AG04449 (cell line): ENCODE measurements at places on chromosomes 12 and 14.
A peak's percentile ranks its signal among the peaks of the same experiment; 100 is the strongest.

DNA sequence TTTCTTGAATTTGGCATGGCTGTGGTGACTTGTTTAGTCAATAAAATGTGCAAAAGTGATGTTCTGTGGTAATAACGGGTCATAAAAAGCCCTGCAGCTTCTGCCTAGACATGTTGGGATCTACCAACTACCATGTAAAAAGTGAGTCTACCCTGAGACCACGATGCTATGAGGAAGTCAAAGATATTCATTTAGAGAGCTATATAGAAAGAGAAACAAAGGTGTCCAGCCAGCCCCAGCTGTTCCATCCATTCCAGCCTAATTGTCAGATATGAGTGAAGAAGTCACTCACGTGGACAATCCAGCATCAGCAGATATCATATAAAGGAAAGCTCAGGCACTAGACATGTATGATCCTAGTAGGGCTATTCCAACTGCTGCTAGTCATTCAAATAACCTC, 117.2 kb upstream of the SSTR1 start:
- no peak for DNase-seq

DNA sequence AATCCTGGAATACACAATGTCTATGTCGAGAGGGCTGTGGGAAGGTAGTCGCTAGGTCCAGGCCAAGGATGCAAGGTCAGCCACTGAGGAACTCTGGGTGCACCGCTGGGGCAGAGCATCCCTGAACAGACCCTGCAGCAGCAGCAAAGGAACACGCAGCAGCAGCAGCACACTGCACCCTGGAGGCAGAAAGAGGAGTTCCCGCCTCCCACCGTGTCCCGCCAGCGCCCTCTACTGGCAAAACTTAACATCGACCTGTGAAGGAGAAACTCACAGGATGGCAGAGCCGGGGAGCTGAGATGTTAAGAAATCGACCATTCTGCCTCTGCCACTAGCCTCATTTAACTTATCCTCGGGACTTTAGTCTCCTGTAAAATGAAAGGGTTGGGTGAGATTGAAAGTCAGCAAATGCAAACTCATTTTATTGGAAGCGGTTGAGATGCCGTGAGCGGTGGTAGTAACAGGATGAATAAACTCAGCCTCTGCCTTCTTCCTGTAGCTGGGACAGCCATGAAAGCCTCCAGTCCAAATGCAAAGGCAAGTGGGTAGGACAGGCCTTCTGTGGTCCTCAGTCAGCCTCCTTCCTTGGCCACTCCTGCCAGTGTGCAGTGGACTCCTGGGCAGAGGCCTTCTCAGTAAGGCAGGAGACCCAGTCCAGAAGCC, 45.6 kb downstream of the STAB2 start:
- no peak for DNase-seq

DNA sequence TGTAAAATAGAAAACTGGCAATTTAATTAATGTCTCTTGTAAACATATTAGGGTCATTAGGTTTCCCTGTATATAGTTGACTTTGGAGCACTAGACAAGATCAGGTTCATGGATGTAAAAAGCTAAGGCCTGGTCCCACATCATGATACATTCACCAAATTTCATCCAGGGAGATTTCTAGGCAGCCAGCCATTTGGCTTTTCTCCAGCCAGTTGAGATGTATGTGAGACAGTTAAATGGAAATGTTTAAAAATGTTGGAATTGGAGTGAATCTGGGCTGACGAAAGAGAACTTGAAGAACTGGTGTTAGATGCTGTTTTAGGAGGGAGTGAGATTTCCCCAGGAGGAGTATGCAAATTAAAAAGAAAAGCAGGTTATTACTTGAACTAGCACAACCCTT, 41.8 kb upstream of the CLEC14A start:
- DNase-seq = peak; percentile 7

DNA sequence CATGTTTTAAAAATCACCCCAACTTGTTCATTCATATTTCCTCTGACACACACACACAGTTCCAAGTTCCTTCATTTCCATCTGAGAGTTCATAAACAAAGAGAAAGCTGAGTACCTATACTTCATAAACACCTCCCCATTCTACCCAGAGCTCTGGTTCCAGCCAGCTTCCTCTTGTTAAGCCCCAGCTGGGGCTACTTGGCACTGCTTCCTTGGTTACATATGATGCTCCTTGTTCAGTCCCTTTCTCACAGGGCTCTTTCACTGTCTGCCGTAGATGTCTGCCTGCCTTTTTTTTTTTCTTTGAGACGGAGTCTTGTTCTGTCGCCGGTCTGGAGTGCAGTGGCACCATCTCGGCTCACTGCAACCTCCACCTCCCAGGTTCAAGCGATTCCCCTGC, 77.5 kb downstream of the COX16 start:
- no peak for DNase-seq

GRCh38 chr14:78836777-78837176, 666.6 kb downstream of the NRXN3 start:
- DNase-seq = peak; percentile 7

- no peak for DNase-seq
Measured at GRCh38 chr12:93780101-93780641, 103.0 kb downstream of the CRADD start.

DNA sequence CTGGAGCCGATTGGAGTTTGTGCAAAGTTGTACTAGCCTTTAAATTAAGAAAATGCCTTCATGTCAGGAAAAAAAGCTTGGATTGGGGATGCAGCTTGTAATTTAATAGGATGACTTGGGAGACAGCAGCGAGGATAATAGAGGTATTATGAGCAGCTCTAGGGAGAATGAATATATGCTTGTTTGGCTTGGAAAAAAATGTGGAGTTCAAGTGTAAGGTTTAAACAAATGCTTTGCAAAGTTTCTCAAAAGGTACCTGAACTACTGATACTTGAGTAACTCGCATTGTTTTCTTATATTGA, 65.3 kb upstream of the RASSF3 start:
- DNase-seq = no peak

GRCh38 chr14:59046746-59047145, 141.7 kb upstream of the DAAM1 start:
- no peak for DNase-seq

DNA sequence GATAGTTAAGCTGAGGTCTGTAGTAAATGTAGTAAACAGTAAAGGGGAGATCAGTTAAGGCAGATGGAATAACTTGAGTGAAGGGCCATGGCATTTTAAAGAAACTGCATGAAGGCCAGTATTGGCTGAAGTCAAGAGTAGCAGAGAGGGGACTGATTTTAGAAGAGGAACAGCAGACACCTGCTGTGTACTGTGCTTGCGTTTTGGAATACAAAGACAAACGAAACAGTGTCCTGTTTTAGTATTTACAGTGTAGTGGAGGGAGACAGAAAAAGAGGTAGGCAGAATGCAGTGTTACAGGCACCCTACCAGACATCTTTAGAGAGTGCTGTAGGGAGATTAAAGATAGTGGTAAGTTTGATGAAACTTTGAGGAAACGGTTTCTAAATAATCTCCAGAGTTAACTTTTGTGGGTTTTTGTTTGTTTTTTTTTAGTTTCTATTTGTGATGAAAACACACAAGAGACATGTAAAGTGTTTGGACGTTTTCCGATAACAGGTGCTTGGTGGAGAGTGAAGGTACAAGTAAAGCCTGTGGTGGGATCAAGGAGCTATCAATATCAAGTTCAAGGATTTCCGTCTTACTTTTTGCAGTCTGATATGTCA, 2.1 kb downstream of the HELB start:
- no peak for DNase-seq

GRCh38 chr12:121217063-121217462, 7.1 kb downstream of the P2RX4 start:
- DNase-seq = no peak

DNA sequence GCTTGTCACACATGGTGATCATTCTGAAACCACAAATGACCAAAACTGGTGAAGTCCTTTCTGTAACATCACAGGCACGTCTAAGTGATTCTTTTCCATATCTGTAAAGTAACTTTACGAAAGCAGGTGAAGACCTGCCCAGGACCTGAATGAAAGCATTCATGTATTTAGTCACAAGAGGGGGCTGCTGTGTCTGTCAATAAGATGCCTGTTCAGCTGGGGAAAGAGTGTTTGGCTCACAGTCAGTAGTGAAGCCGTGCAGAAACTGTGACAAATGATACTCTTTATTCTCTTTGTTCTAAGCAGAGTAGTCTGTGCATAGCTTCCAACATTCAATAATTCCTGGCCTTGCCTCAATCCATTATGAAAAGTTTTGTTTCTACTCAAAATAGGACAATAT, 373.5 kb upstream of the OR4E1 start:
- no peak for DNase-seq

DNA sequence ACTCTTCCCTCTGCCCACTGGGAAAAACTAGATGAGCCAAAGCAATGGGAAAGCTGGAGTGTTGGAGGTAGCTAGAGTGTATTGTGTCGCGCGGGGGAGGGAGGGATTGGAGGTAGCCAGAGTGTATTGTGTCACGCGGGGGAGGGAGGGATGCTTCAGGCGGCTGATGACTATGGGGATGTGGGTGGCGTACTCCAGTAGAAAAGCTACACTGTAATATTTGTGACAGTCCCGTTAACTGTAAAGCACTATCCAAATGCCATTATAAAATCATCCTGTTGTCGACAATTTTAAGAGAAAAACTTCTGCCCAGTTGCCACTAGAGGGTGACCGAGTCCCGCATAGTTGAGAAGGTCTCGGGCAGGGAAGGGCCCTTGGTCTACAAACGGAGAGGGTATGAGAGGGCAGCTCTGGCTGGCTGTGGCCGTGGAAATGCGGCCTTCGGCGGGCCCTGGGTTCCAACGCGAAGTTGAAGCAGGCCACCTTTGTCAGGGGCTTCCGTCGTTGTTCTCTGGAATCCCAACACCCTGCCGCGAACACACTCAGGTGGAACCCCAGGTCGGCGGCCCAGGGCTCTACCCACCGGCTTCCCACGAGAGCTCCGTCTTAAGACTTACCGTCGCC, 15.1 kb upstream of the PLEK2 start:
- no peak for DNase-seq

- DNase-seq = no peak
Measured at GRCh38 chr14:24316597-24316950, 5.3 kb downstream of the LTB4R start.

DNA sequence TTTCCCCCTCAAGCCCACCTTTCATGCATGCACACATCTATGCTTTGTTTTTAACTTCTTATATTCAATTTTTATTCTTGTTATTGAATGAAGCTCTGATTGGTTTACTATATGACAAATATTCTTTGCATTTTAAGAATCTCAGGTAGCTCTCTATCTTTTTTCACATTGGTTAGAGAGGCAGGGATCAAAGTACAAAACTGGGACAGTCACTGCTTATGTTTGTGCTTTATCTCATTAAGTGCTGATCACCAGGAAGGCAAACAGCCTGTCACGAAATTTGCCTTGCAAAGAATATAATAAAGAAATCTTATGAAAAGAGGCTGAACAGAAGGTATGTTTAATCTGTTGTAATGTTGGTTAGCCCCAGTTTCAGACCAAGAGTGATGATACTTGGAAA, 29.7 kb upstream of the INSM2 start:
- DNase-seq = no peak

DNA sequence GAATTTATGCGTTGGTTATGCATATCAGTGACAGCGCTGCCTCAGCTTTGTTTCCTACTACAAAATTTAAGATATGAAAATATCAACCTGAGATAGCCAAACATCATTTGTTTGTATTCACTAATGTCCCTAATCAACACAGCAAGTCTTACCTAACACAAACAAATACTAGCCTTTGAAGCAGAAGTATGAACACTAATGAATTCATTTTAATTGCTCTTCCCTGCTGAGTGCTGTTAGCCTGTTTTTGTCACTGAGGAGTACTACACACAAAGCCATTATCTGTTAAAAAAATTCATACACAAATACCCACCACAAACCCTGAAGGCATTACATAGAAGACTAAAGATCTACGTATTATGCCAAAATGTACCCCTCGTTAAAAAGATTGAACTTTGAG, 150.8 kb downstream of the HELB start:
- DNase-seq = no peak

DNA sequence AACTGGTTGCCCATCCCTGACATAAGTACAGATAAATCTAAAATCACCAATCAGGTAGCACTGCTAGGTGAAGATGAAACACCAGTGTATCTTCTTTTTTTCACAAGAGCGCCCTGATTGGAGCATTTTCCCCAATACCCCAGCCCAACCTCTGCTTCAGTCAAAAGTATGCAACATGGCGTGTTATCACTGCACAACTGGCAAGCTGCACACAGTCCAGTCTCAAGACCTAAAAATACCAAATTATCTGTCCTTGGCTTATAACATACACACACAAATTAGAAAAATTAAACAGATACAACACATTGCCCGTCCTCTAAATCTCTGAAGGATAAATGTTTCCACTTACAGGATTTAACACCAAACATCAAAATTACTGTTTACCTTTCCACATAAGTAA, 20.2 kb upstream of the SELPLG start:
- no peak for DNase-seq

- no peak for DNase-seq
Measured at GRCh38 chr14:89298056-89298834, 118.8 kb downstream of the FOXN3 start.

DNA sequence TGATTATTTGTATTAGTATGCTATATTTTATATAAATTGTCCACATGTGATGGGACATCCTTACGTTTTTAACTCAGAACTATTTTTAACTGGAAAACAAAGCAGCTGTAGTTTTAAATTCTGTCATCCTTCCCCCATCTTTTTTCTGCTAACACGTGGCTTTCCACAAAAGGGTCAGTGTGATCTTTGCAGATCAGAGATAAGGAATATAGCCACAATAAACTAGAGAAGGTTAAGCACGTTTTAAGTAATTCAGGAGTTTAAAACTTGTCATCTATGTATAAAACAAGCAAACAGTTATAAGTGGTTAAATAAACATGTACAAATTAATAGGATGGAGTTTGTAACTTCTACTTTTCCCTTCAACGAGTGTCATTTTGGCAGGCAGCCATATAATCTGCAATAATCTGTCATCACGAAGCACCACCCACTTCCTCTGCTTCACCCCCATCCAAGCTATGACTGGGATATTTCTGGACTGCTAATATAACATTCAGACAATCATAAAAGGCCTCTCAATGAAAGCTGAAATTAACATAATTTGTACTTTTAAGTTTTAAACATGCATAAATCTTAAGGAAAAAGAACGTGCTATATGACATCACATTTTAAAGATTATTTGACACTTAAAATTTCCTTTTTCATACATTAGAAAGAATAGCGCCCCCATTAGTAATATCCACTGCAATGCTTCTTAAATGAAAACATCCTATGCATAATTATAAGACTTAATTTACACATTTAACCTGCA, 15.3 kb downstream of the TAOK3 start:
- no peak for DNase-seq

GRCh38 chr12:130764073-130764472, 48.0 kb upstream of the RIMBP2 start:
- DNase-seq = no peak

- DNase-seq = no peak
Measured at GRCh38 chr12:76341436-76342030, 6.7 kb downstream of the BBS10 start.

GRCh38 chr14:51419685-51420084, 179.6 kb downstream of the TMX1 start:
- no peak for DNase-seq
